Stimulated activated CD8-positive, alpha-beta memory T cell treated with anti-CD3 and anti-CD28 coated beads, Interleukin-4, amount 100 ng/mL, for 1 hour (primary cell): ENCODE measurements at places on chromosomes 6 and 20.

- no peak for DNase-seq
Observed at GRCh38 chr6:78607189-78607588, 260.2 kb upstream of the IRAK1BP1 start.

- DNase-seq, result no peak
Observed at GRCh38 chr20:34997131-34997561, 41.5 kb downstream of the MYH7B start.

- no peak for DNase-seq
Observed at GRCh38 chr6:41546475-41546865, 289 bp downstream of the FOXP4 start.

- no peak for DNase-seq
Observed at GRCh38 chr6:149614337-149614736, 34.2 kb downstream of the KATNA1 start.

DNA sequence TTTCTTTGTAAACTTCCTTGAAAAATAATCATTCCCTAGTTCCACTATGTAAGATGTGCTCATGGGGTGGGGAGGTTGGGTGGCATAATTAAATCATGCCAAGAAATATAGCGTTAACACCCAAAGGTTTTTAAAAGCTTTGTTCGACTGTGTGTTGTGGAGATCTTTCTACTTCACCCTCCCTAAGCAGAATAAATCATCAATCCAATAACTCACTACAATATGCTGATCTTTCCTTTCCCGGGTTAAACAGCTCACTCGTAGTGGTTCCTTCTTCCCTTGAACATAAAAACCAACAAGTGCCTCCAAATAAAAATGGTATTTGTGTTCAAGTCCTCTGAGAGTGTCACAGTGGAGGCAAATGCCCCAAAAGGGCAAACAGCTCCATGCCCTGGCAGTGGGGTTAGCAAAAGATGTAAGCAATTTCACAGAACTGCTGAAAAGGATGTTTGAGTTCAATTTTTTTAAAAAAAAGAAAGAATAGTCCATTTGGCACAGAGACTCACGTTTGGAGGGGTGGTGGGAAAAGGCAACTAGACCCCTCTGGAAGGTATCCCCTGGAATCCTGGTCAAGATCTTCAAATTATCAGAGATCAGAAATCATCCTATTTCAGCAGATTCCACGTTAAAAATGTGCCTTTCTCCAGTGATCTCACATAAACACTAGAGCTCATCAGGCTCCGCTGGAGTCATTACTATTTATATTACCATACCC, 99.1 kb downstream of the TFAP2A start:
- no peak for DNase-seq
